ENCODE measurements at places on chromosomes 4 and X.

DNA sequence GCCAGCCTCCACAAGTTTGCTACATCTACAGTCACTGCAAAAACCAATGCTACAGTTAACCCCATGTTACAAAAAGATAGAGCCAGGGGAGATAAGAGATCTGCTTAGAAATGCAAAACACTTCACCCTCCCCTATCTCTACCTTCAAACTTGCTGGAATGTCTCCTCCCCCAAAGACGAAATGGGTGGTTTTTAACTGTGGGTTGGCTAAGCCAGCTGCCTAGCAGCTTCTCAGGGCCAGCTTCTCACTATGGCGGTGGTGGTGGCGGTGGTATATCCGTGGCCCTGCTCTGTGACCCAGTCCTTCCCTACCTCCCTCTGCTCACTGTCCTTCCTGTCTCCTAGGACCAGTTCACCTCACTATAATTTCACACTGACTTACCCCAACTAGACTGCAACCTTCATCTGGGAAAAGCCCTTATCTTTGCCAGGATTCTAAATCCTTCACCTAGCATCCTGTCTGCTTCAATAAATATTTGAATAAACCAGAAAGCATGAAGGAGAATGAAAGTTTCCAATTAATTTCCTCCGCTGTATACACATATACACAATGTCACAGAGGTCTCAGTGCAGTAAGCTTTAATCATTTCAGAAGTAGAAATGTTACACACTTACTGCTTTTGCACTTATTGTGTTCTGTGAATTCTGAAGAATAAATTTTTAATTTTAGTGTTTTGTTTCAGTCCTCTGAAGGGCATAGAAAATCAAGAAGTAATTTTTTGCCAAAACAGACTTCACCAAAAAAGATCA lies 46.3 kb downstream of the SH3KBP1 start:
- no peak for DNase-seq

DNA sequence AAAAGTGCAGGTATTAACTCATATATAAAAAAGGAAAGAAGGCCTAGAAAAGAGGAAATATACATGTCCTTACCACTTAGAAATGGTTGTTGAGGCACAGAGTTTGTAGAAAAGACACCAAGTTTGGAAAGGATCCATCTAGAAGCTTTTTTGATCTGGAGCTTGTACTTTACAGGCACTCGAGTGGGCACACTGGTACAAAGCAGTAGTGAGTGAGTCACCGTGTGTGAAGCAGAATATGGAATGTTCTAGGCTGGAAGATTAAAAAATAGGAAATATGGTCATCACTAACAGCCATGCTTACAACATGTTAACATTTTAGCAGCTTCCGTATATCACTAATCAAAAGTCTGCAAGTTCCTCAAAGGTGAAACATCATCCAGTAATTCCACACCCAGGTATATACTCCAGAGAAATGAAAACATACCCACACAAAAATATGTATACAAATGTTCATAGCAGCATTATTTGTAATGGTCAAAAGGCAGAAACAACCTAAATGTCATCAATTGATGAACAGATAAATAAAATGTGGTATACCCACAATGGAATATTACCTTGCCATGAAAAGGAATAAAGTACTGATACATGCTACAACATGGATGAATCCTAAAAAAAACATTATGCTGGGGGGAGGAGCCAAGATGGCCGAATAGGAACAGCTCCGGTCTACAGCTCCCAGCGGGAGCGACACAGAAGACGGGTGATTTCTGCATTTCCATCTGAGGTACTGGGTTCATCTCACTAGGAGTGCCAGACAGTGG lies 69.5 kb downstream of the FRYL start:
- no peak for DNase-seq

GRCh38 chr4:185833055-185833598 lies 21.1 kb upstream of the SORBS2 start:
- no peak for DNase-seq

DNA sequence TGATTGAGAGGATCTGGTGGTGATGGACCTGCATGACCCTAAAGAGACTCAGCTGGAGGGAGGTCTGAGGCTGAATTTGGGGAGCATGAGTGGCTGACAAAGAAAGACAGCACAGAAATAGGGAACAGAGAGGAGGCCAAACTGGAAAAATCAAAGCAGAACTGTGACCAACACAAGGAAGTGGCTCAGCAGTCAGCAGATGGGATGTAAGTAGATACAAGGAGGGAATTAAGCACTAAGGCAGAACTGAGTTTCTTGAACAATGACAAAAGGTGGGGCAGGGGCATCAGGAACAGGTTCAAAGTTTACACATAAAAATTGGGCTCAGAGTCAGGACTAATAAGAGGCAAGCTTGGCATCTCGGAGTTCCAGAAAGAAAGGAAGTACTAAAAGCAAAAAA lies 144.3 kb upstream of the KLF3 start:
- no peak for DNase-seq

DNA sequence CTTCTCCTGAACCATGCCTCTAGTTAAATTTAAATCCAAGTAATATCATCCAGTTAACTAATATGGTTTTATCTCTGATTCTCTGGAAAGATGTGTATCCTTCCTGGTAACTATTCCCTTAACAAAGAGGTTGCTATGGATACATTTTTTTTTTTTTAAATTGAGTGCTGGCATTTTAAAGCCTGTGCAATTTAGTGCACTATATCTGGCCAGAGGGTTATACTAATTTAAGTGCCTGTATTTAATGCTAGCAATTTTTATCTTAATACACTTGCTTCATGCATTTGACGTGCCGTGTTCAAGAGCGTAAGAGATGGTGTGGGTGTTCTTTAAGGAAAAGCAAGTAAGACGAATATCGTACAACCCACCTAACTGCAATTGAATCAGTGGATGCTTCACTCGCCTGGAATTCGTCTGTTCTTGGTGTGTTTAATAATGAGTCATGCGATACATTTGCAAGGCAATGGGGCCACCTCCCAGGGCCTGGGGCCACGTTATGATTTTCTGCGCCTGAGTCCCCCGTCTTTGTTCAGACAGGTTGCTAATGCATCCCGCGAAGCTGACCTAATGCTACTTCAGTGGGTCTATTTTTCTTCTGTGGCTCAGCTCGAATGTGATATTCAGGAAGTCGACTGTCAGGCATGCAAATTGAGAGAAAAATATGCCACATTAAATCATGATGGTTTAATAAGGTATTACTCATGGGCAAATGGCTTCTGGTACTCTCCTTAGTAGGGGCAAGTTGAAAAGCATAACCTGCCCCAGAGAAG lies 14.2 kb upstream of the MID1 start:
- DNase-seq, result no peak

GRCh38 chr4:127069675-127070074 lies 563.1 kb upstream of the INTU start:
- DNase-seq, result no peak

DNA sequence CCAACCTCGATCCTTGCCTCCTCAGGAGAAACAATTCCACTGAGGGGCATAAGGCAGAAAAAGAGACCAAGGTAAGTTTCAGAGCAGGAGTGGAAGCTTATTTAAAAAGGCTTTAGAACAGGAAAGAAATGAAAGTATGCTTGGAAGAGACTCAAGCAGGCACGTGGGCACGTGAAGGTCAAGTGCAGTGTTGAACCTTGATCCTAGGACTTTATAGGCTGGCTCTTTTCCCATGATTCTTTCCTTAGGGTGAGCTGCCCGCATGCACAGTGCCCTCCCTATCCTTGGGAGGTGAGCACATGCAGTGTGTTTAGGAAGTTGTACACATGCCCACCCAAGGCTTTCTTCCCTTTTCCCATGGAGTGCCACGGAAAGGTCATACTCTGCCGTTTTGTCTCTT lies 4.0 kb upstream of the PI4K2B start:
- no peak for DNase-seq

DNA sequence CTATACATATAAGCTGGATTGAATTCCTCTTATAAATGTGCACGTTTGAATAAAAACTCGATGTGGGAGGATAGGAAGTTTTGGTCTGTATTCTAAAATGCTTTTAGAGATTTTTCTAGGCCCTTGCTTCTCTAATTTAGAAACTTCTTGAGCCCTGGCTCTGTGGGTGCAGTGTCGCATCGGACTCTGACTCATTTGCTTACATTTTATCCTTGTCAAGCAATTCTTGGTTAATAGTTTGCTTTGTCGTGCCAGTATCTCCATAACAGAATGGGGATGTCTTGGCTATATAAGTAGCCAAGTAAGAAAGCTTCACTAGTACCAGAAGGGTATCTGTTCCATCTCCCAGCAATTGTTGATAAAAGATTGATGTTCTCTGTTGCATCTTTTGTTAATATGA lies 10.7 kb downstream of the SGMS2 start:
- no peak for DNase-seq

- no peak for DNase-seq
These were observed 87.3 kb upstream of the TET2 start for GRCh38 chr4:105059337-105059736.

GRCh38 chr4:85520765-85521749 lies 46.1 kb downstream of the ARHGAP24 start:
- DNase-seq, result no peak

DNA sequence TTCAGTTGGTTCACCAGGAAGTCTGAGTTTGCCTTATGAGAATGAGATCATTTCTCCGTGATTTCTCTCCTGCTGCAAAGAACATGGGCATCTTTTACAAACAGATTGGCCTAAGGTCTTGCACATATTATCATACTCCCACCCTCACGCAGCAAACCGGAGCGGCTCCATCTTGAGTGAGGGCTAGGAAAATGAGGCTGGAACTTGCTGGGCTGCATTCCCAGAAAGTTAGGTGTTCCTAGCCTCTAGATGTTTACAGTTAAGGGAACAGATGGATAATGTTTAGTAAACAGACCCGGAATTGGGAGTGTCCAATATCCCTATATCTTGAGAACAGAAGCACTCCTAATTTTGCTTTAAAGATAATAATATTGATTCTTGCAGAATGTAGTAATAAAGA lies 247.9 kb upstream of the VCX3A start:
- no peak for DNase-seq

- no peak for DNase-seq
These were observed 4.1 kb downstream of the PCSK1N start for GRCh38 chrX:48831136-48831908.

DNA sequence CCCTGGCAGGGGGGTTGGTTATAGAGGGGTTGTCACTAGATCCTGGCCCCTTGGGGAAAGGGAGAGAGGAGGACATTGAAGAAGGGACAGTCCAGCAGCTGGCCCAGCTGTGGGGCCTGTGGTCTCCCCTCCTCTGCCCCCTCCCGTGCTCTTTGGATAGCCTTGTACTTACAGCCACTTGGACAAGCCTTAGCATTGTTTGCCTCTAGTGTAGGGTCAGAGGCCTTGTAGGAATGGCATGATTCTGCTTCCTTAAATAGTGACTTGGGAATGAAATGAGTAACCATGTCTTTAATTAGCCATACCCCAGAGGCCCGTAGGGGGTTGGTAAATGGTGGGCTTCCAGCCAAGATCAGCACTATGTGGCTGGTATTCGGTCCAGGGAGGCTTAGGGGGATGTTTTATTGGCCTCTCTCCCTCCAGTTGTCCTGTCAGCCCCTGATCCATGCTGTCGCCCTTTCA lies 230.6 kb downstream of the PTTG2 start:
- DNase-seq, result no peak

GRCh38 chr4:14078326-14078725 lies 450.8 kb upstream of the BOD1L1 start:
- no peak for DNase-seq

DNA sequence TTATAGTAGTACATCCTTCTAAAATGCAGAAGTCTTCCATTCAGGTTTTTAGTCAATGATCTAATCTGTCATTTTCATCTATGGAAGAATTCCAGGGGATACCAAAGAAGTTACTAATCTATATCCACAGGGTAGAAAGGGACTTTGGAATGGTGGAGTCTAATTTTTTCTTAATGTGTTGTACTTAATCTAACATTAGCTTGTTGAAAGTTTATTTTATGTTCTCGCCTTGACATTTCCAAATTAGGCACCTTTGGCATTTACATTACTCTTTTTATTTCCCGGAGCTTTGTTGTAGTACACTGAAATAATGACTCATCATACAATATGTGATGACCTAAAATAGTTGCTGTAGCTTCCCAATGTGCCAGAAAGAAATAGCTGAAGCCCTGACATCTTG lies 91.5 kb downstream of the HTR2C start:
- no peak for DNase-seq

DNA sequence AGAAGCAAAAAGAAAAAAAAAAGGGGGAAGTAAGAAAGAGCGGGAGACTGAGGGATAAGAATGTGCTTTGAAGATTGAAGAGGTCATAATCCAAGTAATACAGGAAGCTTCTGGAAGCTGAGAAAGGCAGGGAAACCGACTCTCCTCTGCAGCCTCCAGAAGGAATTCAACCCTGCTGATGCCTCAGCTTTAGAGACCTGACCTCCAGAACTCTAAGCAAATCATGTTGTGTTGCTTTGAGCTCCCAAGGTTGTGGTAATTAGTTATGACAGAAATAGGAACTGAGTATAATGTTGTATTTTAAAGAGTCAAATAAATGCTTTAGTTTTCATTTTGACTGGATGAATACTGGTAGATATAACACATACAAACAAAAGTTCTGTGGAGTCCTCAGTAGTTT lies 48.0 kb upstream of the FAT1 start:
- DNase-seq, result no peak

- no peak for DNase-seq
These were observed 207.6 kb upstream of the PITX2 start for GRCh38 chr4:110830461-110830860.

- DNase-seq, result no peak
These were observed 490.7 kb upstream of the PITX2 start for GRCh38 chr4:111113591-111113990.

- no peak for DNase-seq
These were observed 15.2 kb downstream of the CTBP1 start for GRCh38 chr4:1233641-1234308.

DNA sequence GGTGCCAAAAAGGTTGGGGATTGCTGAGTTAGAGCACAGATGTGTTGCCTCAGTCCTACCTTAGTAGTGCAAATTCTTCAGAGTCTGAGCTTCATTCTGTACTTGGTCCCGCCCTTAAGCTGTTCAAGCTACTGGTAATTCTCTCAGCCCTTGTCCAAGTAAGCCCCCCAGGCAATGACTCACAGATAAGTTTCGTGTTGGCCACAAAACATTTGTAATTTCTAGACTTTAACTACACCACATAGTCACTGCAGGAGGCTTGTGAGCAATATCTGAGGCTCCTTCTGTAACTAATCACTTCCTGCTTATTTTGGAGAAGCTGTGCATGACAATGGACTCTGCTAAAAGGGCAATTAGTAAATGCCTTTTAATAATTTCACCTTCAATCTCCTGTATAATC lies 1420.5 kb downstream of the PCDH7 start:
- DNase-seq, result no peak

DNA sequence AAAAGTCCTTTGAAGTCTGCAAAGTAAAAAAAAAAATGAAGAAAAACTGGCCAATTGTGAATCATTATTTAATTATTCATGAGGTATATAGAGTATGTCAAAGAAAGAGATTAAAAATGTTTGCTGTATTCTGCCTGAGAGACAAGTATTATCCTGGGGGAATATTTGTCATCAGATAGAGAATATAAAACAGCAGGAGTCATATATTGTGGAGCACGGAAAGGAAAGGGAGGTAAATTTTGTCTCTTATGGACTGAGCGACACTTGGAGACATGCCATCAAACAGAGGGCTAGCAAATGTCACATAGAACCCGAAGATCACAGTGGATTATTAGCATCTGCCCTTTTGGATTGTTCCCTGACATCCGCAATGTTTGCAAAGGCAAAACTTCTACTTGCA lies 39.2 kb upstream of the FAT1 start:
- DNase-seq, result no peak
